Left renal pelvis (tissue), 4 donors: ENCODE measurements at places on chromosomes 2 and 18.

GRCh38 chr2:55439101-55439397, 19.4 kb upstream of the CCDC88A start:
- DNase-seq, result no peak

GRCh38 chr2:121387591-121388325, 102.8 kb upstream of the TFCP2L1 start:
- DNase-seq, result no peak

GRCh38 chr2:54577944-54578647, 122.0 kb downstream of the SPTBN1 start:
- no peak for DNase-seq

GRCh38 chr2:46461709-46462171, 17.6 kb upstream of the TMEM247 start:
- no peak for DNase-seq

- no peak for DNase-seq
Measured at GRCh38 chr2:152415231-152415642, 80.3 kb downstream of the FMNL2 start.

DNA sequence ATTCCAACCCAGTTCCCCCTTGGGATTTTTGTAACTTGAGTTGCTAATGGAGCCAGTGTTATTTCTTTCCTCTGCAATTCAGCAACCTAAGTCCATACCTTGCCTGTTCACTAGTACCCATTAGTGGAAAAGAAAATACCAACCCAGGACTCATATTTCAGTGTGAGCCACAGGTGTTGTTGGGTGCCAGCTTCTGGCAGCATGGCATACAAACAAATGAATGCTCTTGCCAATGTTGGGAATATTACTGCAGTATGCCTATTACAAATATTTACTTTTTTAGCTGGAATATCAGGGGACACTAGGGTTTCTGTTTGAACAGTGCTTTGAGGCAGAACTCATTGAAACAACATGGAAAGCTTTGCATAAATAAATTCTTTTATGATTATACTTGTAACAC, 130.2 kb downstream of the NCKAP5 start:
- no peak for DNase-seq

GRCh38 chr2:196077821-196078220, 9.2 kb upstream of the DNAH7 start:
- no peak for DNase-seq

- no peak for DNase-seq
Measured at GRCh38 chr2:24080701-24081100, 3.9 kb downstream of the TP53I3 start.

GRCh38 chr2:127048969-127049897, 57.7 kb downstream of the BIN1 start:
- no peak for DNase-seq

GRCh38 chr2:46849046-46849715, 66.4 kb downstream of the MCFD2 start:
- no peak for DNase-seq

DNA sequence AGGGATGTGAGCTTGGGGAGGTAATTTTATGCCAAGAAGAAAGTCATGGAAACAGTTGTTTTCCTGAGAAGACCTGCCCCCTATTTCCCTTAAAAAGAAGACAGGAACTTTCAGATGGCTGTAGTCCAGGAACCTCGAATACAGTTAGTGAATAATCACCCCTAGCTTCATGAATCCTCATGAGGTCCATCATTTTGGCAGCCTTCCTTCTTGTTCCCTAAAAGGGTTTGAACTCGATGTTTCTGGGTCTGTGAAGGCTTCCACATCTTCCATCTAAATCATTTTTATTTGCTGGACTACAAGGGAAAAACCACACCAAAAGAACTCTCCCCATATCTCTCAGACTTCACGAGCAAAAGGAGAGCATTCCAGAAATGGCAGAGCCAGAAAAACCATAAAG, 290.8 kb downstream of the SLC4A3 start:
- no peak for DNase-seq

DNA sequence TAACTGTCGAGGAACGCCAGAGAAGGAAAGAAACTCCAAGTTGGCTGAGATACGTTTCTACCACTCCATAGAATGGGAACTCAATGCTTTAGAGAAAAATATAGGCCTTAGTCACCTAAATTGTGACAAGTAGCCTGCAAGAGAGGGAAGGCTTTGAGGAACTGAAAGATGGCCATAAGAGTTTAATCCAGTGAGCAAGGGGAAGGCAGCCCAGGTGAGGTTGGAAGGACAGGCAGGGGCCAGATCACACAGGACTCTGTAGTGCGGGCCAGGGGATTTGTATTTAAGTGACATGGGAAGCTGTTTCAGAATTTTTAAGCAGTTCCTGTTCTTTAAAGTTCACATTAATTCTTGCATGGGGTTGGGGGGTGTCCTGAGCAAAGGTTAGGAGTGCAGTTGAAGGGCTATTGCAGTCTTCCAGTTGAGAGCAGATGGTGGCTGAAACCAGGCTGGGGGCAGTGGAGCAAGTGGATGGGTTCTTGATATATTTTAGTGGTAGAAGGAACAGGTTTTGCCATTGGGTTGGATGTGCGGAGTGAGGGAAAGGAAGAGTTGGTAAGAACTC, 138.9 kb upstream of the PELI1 start:
- DNase-seq, result no peak
